A549 treated with Hydrocortisone at 1 μM for 4 hours (cell line): ENCODE measurements at places on chromosomes 7 and 10. TPM values are rescaled to one million over a fixed set of nuclear protein-coding genes. Genes with fewer than 3 reads are reported as not detected.

Gene RALA
- 29.7 to 42.1 TPM (median 33.3 TPM) in 5 replicates for total RNA-seq

Gene HOXA6
- 1.1 to 1.6 TPM (median 1.3 TPM) in 5 replicates for total RNA-seq

Gene ZYX
- total RNA-seq, result 165 to 204 TPM (median 185 TPM) in 5 replicates

Gene MKLN1
- 30.0 to 37.3 TPM (median 34.3 TPM) in 5 replicates for total RNA-seq

Gene OR13A1
- 0.05 TPM in 1 of 5 replicates, not detected in the others for total RNA-seq

Gene UFSP1
- 3.7 to 6.3 TPM (median 6.0 TPM) in 5 replicates for total RNA-seq

Gene ANKRD7
- total RNA-seq, result 0.09 to 0.32 TPM (median 0.25 TPM) in 4 of 5 replicates, not detected in the other

Gene GET4
- total RNA-seq, result 40.9 to 67.1 TPM (median 57.1 TPM) in 5 replicates

Gene AP1S1
- total RNA-seq, result 145 to 152 TPM (median 148 TPM) in 5 replicates

Gene IL6
- 0.80 to 1.9 TPM (median 1.1 TPM) in 5 replicates for total RNA-seq

Gene DGKI
- total RNA-seq, result 0.02 to 0.82 TPM (median 0.43 TPM) in 5 replicates

Gene FRG2B
- total RNA-seq, result 0.08 to 0.14 TPM (median 0.10 TPM) in 4 of 5 replicates, not detected in the other

Gene CYP2C9
- total RNA-seq, result 0.06 to 0.14 TPM (median 0.08 TPM) in 3 of 5 replicates, not detected in the others

Gene ZNF727
- not detected in 5 replicates for total RNA-seq

Gene WASHC2A
- total RNA-seq, result 11.1 to 16.4 TPM (median 12.5 TPM) in 5 replicates

Gene CNPY1
- not detected in 5 replicates for total RNA-seq

Gene LCOR
- total RNA-seq, result 6.5 to 15.0 TPM (median 8.1 TPM) in 5 replicates

Gene FOXK1
- total RNA-seq, result 10.3 to 14.3 TPM (median 12.5 TPM) in 5 replicates

Gene XRCC2
- 3.7 to 6.1 TPM (median 4.8 TPM) in 5 replicates for total RNA-seq

Gene UBE3C
- total RNA-seq, result 58.3 to 86.1 TPM (median 65.3 TPM) in 5 replicates

Gene CLDN4
- total RNA-seq, result 3.7 to 5.3 TPM (median 4.3 TPM) in 5 replicates

Gene ETV1
- 1.6 to 2.5 TPM (median 2.1 TPM) in 5 replicates for total RNA-seq

Gene TAS2R41
- not detected in 5 replicates for total RNA-seq

Gene CCL26
- total RNA-seq, result 7.7 to 10.6 TPM (median 8.1 TPM) in 5 replicates

Gene ADIRF
- total RNA-seq, result 0.15 to 0.22 TPM in 2 of 5 replicates, not detected in the others

Gene FAM237B
- total RNA-seq, result 0.02 to 0.06 TPM (median 0.03 TPM) in 4 of 5 replicates, not detected in the other

Gene ANKRD61
- 0.53 to 0.84 TPM (median 0.72 TPM) in 5 replicates for total RNA-seq

Gene PYROXD2
- 3.9 to 5.1 TPM (median 4.7 TPM) in 5 replicates for total RNA-seq

Gene HOXA11
- 0.58 to 0.68 TPM (median 0.63 TPM) in 5 replicates for total RNA-seq

Gene SP8
- not detected in 5 replicates for total RNA-seq

Gene GDF2
- total RNA-seq, result not detected in 5 replicates

Gene KCNIP2
- total RNA-seq, result 0.49 to 0.98 TPM (median 0.75 TPM) in 5 replicates

Gene TAS2R40
- not detected in 5 replicates for total RNA-seq

Gene PIK3AP1
- total RNA-seq, result 0.54 to 0.86 TPM (median 0.67 TPM) in 5 replicates

Gene PNLIP
- 0.07 to 0.09 TPM in 2 of 5 replicates, not detected in the others for total RNA-seq

Gene PRRT4
- 0.08 to 0.45 TPM (median 0.26 TPM) in 5 replicates for total RNA-seq

Gene OR2A7
- not detected in 5 replicates for total RNA-seq

Gene ATG9B
- total RNA-seq, result 0.34 to 1.1 TPM (median 0.70 TPM) in 5 replicates

Gene SFTPA1
- total RNA-seq, result not detected in 5 replicates

Gene SEMA3E
- total RNA-seq, result 1.4 to 2.7 TPM (median 2.3 TPM) in 5 replicates

Gene ASAH2
- total RNA-seq, result 2.2 to 3.8 TPM (median 2.3 TPM) in 5 replicates

Gene KCND2
- total RNA-seq, result not detected in 5 replicates

Gene DEPP1
- total RNA-seq, result 1.5 to 3.2 TPM (median 2.0 TPM) in 5 replicates

Gene CACNA2D1
- total RNA-seq, result 5.5 to 11.3 TPM (median 8.4 TPM) in 5 replicates

Gene CCDC146
- total RNA-seq, result 0.32 to 0.70 TPM (median 0.49 TPM) in 5 replicates

Gene LMTK2
- total RNA-seq, result 8.0 to 12.1 TPM (median 9.4 TPM) in 5 replicates

Gene PAX4
- not detected in 5 replicates for total RNA-seq

Gene CPA5
- not detected in 5 replicates for total RNA-seq
